ENCODE measurements at places on chromosomes 16 and 17.

- DNase-seq = no peak
These were observed 16.4 kb downstream of the CDR2 start for GRCh38 chr16:22358000-22358399.

- DNase-seq = no peak
These were observed 6.0 kb upstream of the GRIN2A start for GRCh38 chr16:10188236-10188635.

DNA sequence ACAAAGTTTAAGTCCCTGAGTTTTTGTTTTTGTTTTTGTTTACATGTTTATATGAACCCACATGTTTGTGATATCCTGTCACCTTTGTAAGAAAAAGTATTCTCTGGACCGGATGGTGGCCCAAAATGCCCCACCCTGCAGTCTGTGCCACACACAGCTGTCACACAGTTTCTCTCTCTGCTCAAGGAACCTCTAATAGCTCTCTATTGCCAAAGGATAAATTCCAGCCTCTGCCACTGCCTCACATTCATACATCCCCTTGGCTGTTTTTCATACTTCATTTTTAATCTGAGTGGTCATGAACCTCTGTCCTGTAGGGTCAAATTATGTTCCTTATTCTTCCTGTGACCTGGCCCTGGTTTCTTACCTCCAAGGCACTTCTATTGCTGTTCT lies 520.3 kb upstream of the CDH5 start:
- DNase-seq = no peak

GRCh38 chr17:82745524-82745923 lies 6.3 kb upstream of the TBCD start:
- DNase-seq = no peak

DNA sequence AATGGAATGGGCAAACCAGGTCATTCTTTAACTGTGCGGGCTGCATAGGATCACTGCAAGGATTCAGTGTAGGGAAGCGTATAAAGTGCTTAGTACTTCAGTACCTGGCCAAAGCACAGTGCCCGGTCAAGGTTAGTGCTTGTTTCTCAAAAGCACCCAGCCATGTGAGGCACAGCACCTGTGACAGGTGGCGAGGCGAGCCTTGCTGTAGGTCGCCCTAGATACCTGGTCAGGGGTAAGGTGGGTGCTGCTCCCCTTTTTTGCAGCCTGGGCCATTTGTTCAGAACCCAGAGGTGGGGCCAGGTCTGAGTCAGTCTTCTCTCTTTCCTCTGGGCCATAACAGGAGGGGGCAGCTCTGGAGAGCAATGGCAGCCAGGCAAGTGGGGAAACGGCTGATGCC lies 172.0 kb downstream of the IRF8 start:
- DNase-seq = no peak

- no peak for DNase-seq
These were observed 14.6 kb upstream of the SPHK1 start for GRCh38 chr17:76369804-76370203.

DNA sequence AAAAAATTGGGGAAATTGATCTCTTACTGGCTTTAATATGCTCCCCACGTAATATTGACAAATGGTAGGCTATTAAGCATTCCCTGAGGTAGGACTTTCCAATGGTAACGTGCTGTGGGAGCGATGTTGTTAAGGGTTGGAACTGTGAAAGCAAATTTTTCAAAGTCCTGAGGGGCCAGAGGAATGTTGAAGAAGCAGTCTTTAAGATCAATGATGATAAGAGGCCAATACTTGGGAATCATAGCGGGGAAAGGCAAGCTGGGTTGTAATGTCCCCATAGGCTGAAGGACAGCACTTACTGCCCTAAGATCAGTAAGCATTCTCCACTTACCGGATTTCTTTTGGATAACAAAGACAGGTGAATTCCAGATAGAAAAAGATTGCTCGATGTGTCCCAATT lies 69.6 kb upstream of the ARL4D start:
- DNase-seq = no peak

DNA sequence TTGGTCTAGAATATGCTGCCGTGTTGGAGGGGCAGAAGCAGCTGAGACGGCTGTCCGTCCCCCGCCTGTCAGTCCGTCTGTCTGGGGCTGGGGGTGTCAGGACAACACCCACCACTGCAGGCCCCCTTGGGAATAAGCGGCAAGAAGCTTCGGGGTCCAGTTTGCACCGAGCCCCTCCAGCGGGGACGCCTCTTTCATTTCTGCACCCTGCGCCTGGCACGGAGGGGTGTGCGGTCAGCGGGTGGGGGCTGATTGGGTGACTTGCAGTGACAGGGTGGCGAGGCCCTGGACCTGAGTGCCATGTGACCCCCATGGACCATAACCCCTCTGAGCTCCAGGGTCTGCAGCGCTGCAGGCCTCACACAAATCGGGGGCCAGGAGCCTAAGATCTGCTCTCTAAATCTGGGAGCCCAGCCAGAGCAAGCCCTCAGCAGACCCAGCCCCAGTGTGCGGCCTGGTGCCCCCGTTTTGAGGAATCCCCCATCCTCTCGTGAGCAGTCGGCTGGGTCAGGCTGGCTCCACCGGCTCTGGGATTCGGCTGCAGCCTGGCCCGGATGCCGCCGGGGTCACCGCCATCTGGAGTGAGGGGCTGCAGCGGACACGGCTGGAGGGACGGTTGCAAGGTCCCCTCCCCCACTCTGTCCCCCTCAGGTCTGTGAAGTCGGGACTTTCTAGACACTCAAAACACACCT lies 8.3 kb downstream of the CBFA2T3 start:
- no peak for DNase-seq

DNA sequence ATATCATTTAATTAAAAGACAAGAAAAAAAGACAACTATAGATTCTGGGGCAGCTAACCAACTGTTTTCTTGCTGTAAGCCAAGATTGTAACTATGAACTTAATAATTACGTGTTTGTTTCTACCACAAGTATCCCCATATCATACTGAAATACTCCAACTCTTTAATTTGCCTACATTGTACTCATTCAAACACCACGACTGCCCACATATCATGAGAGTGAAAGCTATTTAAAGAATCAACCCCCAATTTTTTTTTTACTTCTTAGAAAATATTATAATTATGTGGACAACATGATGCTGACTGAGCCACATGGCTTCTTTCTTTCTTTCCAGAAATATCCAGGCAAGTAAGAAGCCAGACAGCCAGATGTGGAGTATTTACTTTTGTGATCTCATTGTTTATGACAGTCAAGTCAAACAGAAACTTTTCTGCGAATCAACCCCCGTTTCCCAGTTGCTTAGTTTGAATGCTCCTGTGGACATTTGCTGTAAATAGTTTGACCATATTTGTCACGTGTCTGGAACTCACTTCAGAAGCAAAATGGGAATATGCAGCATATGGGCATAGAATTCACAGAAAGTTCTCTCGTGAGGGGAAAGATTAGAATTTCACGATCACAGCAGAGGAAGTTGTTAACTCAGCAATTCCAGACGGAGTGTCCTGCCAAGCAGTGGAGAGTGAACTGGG lies 126.8 kb upstream of the PSMD7 start:
- no peak for DNase-seq

GRCh38 chr16:1338855-1339675 lies 5.6 kb downstream of the BAIAP3 start:
- no peak for DNase-seq

- no peak for DNase-seq
These were observed 13.1 kb downstream of the DCAF7 start for GRCh38 chr17:63563339-63563738.

- DNase-seq = no peak
These were observed 131.0 kb downstream of the C16orf78 start for GRCh38 chr16:49504626-49505025.

DNA sequence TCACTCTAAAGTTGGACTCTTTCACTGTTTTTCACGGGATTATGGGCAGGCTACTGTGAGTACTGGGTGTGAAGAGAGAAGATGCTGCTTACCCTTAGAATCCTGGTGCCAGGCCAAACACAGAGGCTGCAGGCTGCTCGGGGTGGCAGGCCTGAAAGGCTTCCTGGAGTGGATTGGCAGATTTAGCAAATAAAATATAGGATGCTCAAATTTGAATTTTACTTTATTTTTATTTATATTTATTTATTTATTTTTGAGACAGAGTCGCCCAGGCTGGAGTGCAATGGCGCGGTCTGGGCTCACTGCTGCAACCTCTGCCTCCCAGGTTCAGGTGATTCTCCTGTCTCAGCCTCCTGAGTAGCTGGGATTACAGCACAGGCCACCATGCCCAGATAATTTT lies 14.9 kb upstream of the STAC2 start:
- DNase-seq = no peak

GRCh38 chr16:22188595-22189442 lies 17.3 kb upstream of the EEF2K start:
- DNase-seq = peak; percentile 9

GRCh38 chr17:82985973-82986372 lies 93.4 kb upstream of the METRNL start:
- no peak for DNase-seq

DNA sequence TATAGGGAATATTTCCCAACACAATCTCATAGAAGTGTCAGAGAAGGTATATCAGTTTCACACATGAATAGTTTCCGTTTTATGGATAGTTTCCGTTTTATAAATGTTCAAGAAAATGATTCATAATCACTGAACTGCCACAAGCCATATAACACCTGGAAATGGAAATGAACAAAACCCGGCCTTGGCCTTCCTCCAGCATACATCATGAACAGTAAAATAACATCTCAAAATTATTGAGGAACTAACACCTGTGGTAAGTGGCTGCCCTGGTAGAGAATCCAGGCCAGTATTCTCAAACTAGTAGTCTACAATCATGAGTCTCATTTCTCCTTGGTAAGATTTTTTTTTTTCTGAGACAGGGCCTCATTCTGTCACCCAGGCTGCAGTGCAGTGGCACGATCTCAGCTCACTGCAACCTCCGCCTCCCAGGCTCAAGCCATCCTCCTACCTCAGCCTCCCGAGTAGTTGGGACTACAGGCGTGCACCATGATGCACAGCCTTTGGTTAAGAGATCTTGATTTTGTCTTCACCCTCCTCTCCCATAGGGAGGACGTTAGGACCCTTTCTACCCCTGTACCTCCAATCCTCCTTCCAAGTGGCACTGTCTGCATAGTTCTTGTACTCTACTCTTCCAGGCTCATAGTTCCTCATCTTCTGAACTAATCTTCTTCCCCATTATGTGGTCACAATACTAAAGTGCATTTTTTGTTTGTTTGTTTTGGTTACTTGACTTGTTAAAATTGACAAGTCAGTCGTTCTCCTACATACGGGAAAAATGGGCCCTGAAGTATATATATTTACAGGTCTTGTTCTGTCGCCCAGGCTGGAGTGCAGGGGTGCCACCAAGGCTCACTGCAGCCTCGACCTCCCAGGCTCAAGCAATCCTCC lies 15.0 kb upstream of the RGS9 start:
- DNase-seq = no peak

GRCh38 chr17:13400491-13400890 lies 201.2 kb downstream of the HS3ST3A1 start:
- no peak for DNase-seq

GRCh38 chr17:81960130-81960958 lies 643 bp downstream of the NOTUM start:
- DNase-seq = no peak

DNA sequence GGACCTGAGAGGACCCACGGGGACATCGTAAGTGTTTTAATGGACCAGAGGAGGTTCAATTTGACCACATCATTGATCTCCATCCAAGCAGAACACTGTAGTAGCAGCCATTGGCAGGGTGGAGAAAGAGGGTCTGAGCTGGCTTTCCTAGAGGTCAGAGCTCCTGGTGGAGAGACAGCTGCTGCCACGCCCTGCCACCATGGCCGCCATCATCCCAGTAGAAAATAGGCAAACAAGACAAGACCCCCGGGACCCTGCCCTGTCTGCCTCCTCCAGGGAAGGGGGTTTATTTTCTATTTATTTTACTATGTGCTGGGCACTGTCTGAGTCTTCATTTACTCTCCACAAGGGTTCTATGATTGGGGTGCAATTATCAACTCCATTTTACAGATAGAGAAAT lies 11.4 kb upstream of the ITGA3 start:
- no peak for DNase-seq

DNA sequence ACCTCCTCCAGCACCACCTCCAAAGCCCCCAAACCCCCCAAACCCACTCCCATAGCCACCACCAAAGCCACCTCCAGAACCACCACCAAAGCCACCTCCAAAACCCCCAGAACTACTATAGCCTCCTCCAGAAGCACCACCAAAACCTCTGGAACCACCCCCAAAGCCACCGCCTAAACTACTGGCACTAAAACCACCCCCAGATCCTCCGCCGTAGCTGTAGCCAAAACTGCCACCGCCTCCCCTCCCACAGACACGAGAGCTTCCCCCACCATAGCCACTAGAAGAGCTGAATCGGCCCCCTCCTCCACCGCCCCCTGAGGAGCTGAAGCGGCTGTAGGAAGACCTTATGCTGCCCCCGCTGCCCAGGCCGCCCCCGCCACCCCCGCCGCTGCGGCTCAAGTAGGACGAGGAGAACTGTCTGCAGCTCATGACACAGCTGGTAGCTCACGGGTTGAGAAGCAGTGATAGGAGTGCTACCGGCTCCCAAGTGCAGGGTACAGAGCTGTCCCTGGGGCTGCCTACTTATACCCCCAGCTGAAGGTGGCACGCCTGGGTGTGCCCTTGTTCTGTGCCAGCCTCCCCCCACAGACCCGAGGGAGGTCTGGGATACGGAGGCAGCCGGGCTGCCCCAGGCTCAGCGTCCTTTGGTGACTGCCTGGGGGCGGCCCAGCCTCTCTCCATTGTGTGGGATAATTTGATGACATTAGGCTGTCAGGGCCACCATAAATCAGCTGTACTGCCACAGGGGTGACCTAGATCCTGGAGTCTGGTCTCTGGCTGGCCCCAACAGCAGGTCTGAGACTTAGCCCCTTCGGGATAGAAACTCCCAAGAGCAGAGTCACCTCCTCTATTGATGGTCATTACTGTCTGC lies at the start of gene KRT9:
TSS of gene KRT9 (minus strand) at position 499 of the 874 bp plus-strand sequence. CDS start at position 432, 67 bp downstream.
- no peak for DNase-seq

DNA sequence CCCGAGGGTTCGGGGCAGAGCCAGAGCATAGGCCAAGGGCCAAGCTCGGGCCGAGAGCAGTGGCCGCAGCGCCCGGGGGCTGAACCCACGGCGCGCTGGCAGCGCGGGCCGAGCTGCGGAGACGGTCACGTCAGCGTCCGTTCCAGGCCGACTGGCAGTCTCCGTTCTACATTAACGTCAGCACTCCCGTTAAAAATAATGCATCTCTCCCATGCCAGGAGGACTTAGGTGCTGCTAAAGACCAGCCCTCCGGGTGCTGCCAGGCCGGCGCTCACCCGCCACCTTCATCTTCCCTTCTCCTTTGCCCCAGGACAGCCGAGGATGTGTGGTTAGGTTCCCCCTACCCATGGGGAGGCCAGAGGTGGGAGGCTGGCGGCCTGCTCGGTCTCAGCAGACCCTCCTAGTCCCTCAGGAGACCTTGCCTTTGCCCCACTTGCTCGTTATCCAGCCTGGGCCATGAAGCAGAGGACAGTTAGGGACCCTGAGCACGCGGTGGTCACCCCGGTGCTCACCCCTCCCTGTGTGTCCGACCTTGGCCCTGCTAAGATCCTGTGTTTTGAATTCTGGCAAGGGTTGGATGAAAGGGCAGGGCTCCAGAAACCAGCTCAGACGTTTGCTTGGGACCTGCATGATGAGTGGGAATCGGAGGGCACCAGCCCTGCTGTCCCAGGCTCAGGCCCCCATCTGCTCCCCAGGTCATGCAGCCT lies 572 bp downstream of the MPG start:
- DNase-seq = no peak

- DNase-seq = no peak
These were observed 9.9 kb upstream of the TMIGD1 start for GRCh38 chr17:30343796-30344195.

- no peak for DNase-seq
These were observed 148.4 kb upstream of the FAM20A start for GRCh38 chr17:68749349-68750207.

GRCh38 chr16:79320956-79321355 lies 279.6 kb downstream of the MAF start:
- no peak for DNase-seq

GRCh38 chr17:77676237-77676661 lies 282.3 kb upstream of the TNRC6C start:
- no peak for DNase-seq

All from anterior cingulate cortex (tissue), 58 donors.